ENCODE measurements at places on chromosomes 11 and 22. TPM values are rescaled to one million over a fixed set of nuclear protein-coding genes. Genes with fewer than 3 reads are reported as not detected.

DNA sequence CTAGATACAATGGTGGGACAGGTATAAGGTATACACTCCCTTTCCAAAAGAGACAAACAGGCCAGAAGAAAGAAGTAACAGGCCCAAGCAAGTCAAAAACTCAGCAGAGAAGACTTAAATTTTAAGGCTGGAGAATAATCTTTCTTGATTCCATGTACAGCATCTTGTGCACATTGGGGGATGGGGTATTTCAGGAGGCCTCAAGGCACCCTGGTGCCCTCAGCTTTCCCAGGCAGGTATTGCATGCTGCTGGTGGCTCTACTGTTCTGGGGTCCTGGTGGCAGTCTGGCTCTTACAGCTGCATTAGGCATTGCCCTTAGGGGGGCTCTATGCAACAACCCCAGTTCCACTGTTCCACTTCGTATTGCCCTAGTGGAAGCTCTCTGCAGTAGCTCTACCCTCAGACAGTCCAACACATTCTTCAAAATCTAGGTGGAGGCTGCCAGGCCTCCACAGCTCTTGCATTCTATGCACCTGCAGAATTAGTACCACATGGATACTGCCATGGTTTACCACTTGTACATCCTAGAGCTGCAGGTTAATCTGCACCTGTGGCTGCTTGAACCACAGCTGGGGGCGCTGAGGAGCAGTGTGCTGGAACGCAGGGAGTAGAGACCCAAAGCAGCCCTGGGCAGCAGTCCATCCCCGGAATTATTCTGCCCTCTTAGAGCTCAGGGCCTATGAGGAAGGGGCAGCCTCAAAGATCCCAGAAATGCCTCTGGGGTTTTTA lies 4.2 kb upstream of the CTSC start:
- no peak for DNase-seq

DNA sequence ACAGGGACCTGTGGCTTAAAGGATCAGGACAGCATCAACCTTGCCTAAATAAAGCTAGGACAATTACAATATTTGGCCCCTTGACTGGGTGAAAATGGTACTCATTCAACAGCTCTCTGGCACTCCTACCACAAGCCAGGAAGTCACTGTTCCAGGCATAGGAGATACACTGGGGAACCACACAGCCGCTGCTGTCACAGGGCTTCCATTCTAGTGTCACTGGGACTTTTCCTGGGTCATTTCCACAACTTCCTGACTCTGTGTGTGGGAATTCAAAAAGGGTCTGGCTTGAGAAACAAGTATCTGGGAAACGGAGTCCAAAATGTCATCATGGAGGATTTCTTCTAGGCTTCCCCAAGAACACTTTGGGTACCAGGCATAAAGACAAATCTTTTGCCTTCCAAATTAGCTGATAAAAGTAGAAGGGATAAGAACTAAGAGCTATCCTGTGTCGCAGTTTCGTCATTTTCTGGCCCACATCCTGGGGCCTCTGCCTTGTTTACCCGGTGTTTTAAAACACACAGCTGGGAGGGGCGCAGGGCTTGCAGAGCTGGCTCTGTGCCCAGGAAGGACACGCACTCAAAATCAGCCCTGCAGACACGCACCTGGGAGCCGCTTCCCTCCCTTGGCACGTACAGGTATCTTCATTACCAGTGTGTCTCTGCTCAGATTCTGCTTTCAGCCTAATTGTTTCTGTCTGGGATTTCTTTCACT lies 38.0 kb downstream of the TMEM45B start:
- DNase-seq, result no peak

- DNase-seq, result no peak
Observed at GRCh38 chr11:87330187-87330601, 292.5 kb downstream of the TMEM135 start.

GRCh38 chr11:11262171-11262920 lies 90.7 kb downstream of the CSNK2A3 start:
- no peak for DNase-seq

DNA sequence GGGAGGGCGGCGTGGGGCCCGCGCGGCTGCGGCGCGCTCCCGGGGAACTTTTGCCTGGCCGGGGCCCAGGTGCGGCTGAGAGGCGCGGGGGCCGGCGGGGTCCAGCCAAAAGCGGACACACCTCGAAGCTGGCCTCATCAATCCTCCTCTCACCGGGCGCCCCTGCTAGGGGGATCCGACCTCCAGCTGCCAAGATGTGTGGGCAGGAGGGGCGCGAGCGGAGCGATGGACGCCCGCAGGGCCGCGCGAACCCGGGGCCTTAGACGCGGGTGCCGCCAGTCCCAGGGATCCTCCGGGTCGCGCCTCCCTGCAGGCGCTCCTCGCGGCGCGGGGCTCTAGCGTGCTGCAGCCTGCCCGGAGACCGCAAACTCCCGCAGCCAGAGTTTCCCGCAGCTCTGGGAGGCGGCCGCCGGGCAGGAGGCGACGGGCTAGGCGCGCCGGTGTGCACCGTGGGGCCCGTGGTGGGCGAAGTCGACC lies 785 bp downstream of the IGSF9B start:
- DNase-seq, result no peak

GRCh38 chr11:115895594-115895993 lies 391.4 kb upstream of the CADM1 start:
- DNase-seq, result no peak

GRCh38 chr11:111301004-111301841 lies 2.9 kb downstream of the POU2AF3 start:
- DNase-seq, result no peak

- DNase-seq, result peak; percentile 12
Observed at GRCh38 chr11:8959546-8960166, 4.6 kb downstream of the TMEM9B start.

DNA sequence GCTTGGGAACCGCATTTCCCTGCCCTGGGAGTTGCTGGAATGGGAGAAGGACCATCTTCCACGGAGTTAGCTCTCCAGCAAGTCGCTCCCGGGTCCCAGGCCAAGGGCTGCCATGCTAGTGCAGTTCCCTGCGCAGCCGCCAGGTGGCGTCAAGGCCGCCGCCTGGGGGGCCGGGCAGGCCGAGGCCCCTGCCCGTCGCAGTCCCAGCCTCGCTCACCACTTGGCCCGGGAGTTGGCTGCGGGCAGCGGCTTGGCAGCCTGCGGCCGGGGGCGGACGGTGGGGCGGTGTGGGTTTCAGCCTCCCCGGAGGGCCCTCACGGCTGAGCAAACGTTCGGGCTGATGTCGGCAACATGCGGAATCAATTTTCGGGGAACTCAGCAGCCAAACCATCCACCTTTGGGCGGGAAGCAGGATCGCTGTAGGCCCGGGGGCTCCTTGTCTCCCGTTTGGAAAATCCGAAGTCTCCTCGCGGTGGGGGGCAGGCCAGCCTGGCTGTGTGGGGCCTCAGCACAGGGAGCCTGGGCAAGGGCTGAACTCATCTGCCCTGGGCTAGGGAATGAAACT lies 415.1 kb downstream of the SOX6 start:
- DNase-seq, result no peak

- DNase-seq, result no peak
Observed at GRCh38 chr22:49535126-49535525, 292.5 kb downstream of the BRD1 start.

DNA sequence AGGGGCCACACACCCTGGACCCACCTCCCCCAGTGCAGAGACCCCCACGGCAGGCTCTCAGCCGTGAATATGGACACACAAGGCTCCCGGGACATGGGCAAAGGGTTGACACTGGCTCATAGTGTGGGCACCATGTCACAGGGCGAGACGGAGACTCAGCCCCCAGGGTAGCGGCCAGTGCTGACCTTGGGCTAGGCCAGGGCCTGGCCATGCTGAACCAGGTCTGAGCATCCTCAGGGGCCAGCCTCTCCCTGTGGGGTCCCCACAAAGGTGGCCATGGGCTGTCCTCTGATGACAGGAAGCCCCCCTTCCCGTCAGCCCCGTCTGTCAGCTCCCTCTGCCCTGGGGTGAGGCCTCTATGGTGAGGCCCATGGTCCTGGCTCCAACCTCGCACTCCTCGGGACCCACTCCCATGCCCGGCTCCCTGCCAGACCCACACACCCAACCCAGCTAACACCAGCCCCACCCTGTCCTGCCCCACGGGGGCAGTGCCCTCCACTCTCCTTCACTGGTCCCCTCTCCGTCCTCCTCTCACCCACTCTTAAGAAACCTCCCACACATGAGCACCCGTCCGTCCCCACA lies 19.0 kb upstream of the PRODH start:
- DNase-seq, result no peak

- DNase-seq, result no peak
Observed at GRCh38 chr11:131987703-131988102, 617.3 kb downstream of the NTM start.

GRCh38 chr22:37979782-37980181 lies 4.6 kb downstream of the SOX10 start:
- no peak for DNase-seq

- DNase-seq, result no peak
Observed at GRCh38 chr11:134561331-134561720, 149.3 kb upstream of the B3GAT1 start.

ACRV1 gene
- polyA plus RNA-seq, result 0.14 TPM

MMP27 gene
- not detected for polyA plus RNA-seq

KRTAP5-9 gene
- polyA plus RNA-seq, result not detected

EHF gene
- not detected for polyA plus RNA-seq

Data from naive B cell (primary cell).